A549 treated with ZK216348 at 1 μM for 4 hours (cell line): ENCODE measurements at places on chromosomes 12 and 14. TPM values are rescaled to one million over a fixed set of nuclear protein-coding genes. Genes with fewer than 3 reads are reported as not detected.

Gene OR4K1
- total RNA-seq, result not detected in 5 replicates

Gene HCAR1
- total RNA-seq, result 0.04 TPM in 2 of 5 replicates, not detected in the others

Gene FOXM1
- total RNA-seq, result 77.0 to 96.8 TPM (median 92.7 TPM) in 5 replicates

Gene MYO1H
- total RNA-seq, result not detected in 5 replicates

Gene TAS2R31
- 0.33 TPM in 1 of 5 replicates, not detected in the others for total RNA-seq

Gene FBLN5
- 2.8 to 4.5 TPM (median 3.7 TPM) in 5 replicates for total RNA-seq

Gene FAIM2
- 0.09 TPM in 1 of 5 replicates, not detected in the others for total RNA-seq

Gene DUSP6
- 7.1 to 10.5 TPM (median 9.6 TPM) in 5 replicates for total RNA-seq

Gene LYSET
- total RNA-seq, result 29.4 to 44.0 TPM (median 33.7 TPM) in 5 replicates

Gene PLEK2
- 18.2 to 25.9 TPM (median 20.9 TPM) in 5 replicates for total RNA-seq

Gene LMNTD1
- total RNA-seq, result not detected in 5 replicates

Gene CMA1
- total RNA-seq, result not detected in 5 replicates

Gene CLEC1B
- total RNA-seq, result not detected in 5 replicates
